Activated CD4-positive, CD25-positive, alpha-beta regulatory T cell (primary cell): ENCODE measurements at places on chromosomes 1 and 21.
A peak's percentile ranks its signal among the peaks of the same experiment; 100 is the strongest.

DNA sequence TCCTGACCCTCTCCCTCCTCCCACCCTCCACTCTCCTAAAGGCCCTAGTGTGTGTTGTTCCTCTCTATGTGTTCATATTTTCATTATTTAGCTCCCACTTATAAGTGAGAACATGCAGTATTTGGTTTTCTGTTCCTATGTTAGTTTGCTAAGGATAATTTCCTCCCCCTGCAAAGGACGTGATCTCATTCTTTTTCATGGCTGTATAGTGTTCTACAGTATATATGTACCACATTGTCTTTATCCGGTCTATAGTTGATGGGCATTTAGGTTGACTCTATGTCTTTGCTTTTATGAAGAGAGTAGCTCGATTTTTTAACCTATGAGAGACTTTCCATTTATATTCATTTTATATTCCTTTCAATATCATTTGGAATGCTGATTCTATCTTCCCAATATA lies 7.9 kb upstream of the PTBP2 start:
- DNase-seq: no peak

GRCh38 chr1:47710329-47711071 lies 272.7 kb downstream of the FOXD2 start:
- peak; percentile 31 for DNase-seq

GRCh38 chr1:24015221-24016210 lies 35.4 kb upstream of the SRSF10 start:
- DNase-seq: no peak

GRCh38 chr1:24870551-24871195 lies 59.4 kb downstream of the RUNX3 start:
- DNase-seq: no peak

GRCh38 chr1:26034504-26035202 lies 11.3 kb downstream of the SLC30A2 start:
- DNase-seq: no peak

DNA sequence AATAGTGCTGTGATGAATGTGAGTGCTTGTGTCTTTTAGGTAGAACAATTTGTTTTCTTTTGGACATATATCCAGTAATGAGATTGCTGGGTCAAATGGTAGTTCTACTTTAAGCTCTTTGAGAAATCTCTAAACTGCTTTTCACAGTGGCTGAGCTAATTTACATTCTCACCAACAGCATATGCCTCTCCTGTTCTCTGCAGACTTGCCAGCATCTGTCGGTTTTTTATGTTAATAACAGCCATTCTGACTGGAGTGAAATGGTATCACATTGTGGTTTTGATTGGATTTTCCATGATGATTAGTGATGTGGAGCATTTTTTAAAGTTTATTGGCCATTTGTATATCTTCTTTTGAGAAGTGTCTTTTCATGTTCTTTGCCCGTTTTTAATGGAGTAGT lies 647.3 kb upstream of the ADAMTS5 start:
- DNase-seq: no peak

DNA sequence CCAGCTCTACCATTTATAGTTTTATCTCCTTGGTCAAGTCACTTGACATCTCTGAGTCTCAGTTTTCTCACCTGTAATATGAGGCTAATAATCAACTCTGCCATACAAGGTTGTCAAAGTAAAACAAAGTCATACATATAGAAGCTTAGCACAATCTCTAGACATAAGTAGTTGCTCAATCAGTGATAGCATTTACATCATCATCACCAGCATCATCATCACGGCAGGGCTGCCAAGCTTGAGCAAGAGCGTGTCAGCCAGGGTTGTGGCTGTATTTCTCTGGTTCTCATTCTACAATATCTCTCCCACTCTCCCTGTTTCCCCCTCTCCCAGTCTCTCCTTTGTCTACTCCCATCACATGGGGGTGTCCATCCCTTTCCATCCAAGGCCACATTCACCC lies 41.7 kb upstream of the COA6 start:
- no peak for DNase-seq

GRCh38 chr1:89657886-89658285 lies 25.0 kb downstream of the LRRC8C start:
- no peak for DNase-seq

DNA sequence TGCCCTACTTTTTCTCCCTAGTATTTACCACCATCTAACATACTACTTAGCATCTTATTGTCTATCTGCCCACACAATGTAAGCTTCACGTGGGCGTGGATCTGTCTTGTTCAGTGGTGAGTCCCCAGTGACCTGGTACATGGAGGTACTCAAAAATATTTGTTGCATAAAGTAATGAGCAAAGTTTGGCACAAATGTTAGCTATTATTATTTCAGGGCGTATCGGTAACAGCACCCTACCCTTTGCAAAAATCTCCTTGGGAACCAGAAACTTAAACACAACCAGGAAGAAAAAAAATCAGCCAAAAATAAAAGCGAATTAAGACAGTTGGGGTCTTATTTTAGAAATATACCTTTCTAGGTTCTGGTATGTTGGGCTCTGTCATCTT lies 454 bp upstream of the NENF start:
- no peak for DNase-seq

DNA sequence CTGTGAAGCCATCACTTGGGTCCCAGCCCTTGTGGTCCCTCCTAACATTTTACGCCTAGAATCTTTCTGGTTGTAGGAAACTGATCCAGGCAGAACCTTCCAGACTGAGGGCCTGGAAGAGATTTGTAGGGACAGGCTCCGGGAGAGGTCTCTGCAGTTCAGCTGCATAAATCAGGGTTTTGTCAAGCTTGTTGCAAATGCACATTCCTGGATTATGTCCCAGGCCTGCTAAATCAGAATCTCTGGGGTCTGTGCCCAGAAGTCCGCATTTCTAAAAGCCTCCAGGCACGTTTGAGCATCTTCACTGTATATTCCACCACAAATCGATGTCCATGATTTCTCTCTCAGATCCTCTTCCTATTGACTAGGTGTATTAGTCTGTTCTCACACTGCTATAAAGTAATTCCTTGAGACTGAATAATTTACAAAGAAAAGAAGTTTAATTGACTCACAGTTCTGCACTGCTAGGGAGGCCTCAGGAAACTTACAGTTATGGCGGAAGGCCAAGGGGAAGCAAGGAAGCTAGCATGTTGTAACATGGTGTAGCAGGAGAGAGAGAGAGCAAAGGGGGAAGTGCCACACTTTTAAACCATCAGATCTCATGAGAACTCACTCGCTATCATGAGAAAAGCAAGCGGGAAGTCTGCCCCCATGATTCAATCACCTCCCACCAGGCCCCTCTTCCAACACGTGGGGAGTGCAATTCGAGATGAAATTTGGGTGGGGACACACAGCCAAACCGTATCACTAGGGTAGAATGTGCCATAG lies 1.2 kb upstream of the FHAD1 start:
- no peak for DNase-seq

GRCh38 chr1:170150921-170151320 lies 5.2 kb downstream of the NTMT2 start:
- no peak for DNase-seq

- DNase-seq: no peak
Observed at GRCh38 chr1:19037659-19038058, 81.2 kb upstream of the IFFO2 start.

DNA sequence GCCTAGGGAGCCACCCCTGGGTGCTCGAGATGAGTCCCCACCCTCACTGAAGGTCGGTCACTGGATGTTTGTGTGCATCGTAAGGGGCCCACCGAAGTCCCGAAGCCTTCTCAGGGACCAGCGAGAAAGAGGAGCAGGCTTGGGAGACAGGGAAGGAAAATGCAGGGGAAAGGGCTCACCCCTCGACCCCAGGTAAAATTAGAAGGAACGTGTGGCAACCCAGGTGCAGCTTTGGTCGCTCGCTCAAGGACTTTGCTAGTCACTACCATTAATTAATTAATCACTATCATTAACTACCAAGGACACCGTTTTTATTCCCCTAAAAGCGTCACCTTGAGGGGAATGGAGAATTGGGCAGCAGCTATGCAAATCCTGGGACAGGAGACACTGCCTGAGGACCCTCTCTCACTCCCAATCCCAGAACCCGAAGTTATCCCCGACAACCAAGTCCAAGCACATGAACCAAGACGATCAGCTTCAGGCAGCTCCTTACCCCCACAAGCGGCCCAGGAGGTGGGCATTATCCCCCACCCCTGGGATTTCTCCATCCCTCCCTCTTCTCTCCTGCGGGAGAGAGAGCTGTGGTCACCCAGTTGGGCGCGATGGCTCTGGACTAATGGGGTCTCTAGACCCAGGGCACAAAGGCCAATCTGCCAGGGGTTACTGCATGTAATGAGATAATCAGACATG lies 4.2 kb upstream of the SIM2 start:
- no peak for DNase-seq

DNA sequence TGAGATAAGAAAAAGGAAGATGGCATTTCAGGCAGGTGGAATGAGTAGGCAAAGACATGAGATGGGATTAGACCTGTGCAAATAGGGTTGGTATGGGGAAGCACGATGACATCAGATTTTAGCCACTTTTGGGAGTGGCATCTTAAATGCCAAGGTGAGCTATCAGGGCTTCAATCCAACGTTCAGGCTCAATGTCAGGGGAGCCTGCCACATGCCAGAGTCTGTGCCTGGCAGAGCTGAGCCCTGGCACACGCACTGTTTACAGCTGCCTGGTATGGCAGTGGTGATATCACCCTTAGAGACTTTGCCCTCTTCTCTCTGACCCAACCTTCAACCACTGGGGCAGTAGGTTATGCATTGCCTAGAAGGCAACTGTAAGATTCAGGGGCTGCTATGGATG lies 1.1 kb upstream of the GUCA2B start:
- no peak for DNase-seq

- DNase-seq: no peak
Observed at GRCh38 chr1:107748531-107748930, 216.4 kb downstream of the VAV3 start.

DNA sequence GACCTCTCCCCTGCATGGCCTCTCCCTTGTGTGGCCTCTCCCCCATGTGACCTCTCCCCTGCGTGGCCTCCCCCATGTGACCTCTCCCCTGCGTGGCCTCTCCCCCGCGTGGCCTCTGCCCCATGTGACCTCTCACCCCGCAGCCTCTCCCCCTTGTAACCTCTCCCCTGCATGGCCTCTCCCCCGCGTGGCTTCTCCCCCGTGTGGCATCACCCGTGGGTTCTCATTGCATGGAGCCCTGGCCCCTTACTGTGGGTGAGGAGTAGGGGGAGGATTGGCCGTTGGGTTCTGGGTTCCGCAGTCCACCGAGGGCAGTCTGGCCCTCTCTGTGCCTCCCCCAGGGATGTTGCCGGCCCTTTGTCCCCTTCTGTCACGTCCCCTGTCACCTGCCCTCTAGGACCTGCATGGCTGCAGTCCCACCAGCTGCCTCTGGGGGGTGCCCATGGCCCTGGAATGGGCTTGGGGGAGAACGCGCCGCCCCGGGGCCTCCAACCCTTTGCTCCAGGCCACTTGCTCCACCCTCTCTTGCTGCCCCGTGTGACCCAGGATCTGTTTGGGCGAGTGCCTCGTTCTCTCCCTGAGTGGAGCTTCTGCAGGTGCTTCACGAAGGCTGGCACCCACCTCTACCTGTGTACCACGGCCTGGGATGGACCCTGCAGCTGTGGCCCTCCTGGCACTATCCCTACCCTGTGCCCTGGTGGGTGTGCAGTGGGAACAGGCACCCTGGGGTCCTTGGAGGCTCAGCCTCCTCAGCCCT lies 21.3 kb downstream of the RRP1 start:
- DNase-seq: peak; percentile 95

DNA sequence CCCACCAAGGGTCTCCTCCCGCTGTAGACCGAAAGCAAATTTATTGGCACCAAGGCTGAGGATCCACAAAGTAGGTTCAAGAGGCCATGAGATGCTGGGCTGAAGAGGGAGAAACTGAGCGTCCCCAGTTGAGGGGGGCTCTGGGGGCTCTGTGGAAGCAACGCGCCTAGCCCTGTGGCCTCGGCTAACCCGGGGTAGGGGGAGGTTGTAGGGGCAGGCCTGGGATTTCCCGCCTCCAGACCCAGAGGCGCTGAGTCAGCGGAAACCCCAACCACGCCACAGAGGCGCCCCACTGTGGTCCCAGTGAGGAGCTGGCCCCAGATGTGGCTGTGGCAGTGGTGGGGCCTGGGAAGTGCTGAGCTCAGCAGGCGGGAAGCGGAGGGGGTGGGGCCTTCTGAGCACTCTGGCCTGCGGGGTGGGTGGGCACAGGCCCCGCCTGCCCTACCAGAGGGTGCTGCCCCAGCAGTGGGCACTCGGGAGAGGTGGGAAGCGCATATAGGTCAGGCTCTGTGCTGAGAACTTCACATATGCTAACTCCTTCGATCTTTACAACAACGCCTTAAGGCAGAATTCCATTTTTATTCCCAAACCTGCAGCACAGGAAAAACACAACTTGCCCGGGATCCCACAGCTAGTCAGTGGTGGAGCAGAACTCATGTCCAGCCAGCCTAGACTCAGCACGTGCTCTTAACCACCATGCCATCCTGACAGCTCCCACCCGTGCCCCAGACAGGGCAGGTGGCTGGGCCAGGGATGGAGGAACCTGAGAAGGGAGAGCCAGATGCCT lies 1.5 kb upstream of the COL16A1 start:
- DNase-seq: peak; percentile 8

DNA sequence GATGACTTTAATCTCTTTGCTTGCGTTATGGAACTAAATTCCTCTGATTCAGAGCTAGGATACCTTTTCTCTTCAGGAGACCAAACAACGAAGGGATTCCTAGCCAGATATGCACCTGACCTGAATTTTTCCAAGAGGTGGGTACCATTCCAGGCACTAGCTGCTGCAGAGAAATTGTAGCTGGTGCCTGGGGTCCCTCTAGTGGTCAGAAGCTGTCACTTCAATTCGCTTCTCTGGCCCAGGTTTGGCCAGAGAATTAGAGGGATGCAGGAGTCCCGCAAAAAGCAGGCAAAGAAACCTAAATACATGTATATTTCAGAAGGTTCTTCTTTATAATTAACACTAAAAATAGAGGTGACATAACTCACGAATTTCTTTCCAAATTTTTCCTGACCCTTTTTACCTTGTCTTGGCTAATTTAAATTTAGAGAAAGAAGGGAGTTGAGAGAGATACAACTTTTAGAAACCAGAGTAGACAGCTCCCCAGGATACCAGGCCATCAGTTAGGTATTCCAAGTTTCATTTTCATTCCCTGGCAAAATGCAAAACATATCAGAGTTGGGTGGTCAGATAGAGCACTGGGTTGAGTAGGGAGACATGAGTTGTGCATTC lies 9.6 kb downstream of the ACKR1 start:
- DNase-seq: no peak
